Smooth muscle cell of the coronary artery (primary cell): ENCODE measurements at places on chromosomes 3 and 15. TPM values are rescaled to one million over a fixed set of nuclear protein-coding genes. Genes with fewer than 3 reads are reported as not detected.

Gene OR5K2
- total RNA-seq, result not detected in 2 replicates

Gene FOXB1
- total RNA-seq, result not detected in 2 replicates

Gene SHF
- total RNA-seq, result 1.3 and 1.7 TPM in 2 replicates

Gene SIDT1
- total RNA-seq, result not detected in 2 replicates

Gene GOLGA6A
- not detected in 2 replicates for total RNA-seq

Gene KCNAB1
- total RNA-seq, result 0.59 and 2.5 TPM in 2 replicates

Gene IL5RA
- total RNA-seq, result not detected in 2 replicates
